Right lung (tissue), 10 donors: ENCODE measurements at places on chromosomes 7 and 10.

- DNase-seq = no peak
Measured at GRCh38 chr10:30207485-30208052, 141.5 kb downstream of the MTPAP start.

- no peak for DNase-seq
Measured at GRCh38 chr10:63436225-63436624, 29.6 kb downstream of the JMJD1C start.

GRCh38 chr7:131865911-131866310 is 309.5 kb upstream of the PODXL start:
- DNase-seq = no peak

DNA sequence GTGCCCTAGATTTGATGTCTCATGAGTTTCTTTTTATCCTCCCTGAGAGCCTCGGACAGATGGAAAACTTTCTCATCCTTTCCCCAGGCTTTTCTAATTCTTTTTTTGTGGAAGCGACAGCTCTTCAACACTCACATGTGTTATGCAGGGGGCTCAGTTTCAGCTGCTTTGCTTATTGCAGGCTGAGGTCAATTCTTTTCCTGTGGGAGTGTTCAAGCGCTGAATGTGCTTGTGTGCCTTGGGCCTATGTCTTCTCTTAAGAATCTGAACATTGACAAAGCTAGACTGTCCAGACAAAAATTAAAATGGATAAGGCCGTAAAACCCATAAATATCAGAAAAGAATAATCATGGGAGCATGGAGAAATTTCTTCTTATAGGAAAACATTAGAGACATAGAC is 125.2 kb upstream of the STEAP4 start:
- DNase-seq = no peak

DNA sequence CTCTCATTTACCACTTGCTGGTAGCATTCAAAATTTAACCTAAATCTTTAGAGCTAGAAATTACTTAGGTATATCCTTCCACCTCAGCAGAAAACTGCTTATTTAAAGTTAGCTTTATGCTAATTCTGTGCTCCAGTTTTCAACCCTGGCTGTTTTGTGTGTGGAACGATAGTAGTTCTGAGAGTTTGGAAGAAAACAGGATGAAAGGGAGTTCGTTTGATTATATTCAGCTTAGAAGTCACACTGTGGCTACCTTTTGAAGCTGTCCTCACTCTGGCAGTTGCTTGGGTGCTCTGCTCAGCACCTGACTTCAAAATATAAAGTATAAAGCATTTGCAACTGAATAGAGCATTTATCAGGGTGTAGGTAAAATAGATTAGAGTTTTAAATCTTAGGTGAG is 2.6 kb upstream of the ASCC1 start:
- no peak for DNase-seq

GRCh38 chr10:97072851-97073665 is 112.7 kb downstream of the SLIT1 start:
- DNase-seq = peak; percentile 74

DNA sequence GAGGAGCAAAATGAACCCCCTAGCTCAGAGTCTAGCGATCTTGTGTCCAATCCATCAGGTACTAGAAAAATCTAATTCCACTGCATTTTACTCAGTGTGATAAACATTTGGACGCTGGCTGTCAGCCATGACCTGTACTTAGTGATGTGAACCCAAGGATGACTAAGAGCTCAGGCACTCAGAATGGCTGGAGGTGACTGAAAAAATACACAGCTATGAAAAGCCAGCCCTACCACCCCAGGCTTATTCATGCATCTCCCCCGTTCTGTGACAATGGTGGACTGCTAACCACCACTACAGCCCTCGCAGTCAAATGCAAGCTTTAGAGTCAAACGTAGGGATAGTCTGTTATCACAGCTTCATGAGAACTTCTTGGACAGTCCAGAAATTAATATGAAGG is 14.9 kb downstream of the AFAP1L2 start:
- DNase-seq = no peak

- no peak for DNase-seq
Measured at GRCh38 chr7:102991540-102992214, 78.9 kb downstream of the LRRC17 start.

- no peak for DNase-seq
Measured at GRCh38 chr10:127971963-127972615, 65.2 kb downstream of the PTPRE start.

DNA sequence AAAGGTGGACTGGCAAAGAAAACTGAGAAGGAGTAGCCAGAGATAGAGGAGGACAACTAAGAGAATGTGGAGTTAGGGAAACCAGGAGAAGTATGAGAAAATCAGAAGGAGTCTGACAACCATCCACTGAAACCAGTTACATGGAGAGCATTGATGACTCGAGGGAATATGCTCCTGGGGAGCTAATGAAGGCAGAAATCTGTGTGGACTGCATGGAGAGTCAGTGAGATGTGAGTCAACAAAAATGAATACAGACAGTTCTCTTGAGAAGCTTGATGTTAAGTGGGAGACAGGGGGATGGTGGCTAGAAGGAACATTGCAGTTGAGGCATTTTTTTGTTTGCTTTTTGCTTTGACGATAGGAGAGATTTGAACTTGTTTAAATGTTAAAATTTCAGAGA is 34.3 kb upstream of the ZNF32 start:
- DNase-seq = no peak

DNA sequence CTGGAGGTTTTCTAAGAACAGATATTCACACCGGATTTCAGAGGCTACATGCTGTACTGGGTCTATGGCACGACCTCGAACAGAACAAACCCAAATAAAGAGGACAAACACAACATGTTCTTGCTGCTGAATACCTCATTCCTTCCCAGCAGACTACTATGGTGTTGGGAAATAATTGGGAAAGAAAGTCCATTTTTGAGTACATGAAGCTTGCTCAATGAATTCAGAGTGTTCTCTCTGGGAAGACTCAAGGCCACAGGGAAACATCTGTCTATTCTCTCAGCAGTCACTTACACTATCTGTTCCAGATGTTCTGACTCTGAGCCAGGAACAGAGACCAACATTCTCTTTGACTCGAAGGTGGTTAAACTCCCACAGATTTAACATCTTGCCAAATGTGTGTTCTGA is 30.9 kb downstream of the LAMB1 start:
- peak; percentile 74 for DNase-seq

DNA sequence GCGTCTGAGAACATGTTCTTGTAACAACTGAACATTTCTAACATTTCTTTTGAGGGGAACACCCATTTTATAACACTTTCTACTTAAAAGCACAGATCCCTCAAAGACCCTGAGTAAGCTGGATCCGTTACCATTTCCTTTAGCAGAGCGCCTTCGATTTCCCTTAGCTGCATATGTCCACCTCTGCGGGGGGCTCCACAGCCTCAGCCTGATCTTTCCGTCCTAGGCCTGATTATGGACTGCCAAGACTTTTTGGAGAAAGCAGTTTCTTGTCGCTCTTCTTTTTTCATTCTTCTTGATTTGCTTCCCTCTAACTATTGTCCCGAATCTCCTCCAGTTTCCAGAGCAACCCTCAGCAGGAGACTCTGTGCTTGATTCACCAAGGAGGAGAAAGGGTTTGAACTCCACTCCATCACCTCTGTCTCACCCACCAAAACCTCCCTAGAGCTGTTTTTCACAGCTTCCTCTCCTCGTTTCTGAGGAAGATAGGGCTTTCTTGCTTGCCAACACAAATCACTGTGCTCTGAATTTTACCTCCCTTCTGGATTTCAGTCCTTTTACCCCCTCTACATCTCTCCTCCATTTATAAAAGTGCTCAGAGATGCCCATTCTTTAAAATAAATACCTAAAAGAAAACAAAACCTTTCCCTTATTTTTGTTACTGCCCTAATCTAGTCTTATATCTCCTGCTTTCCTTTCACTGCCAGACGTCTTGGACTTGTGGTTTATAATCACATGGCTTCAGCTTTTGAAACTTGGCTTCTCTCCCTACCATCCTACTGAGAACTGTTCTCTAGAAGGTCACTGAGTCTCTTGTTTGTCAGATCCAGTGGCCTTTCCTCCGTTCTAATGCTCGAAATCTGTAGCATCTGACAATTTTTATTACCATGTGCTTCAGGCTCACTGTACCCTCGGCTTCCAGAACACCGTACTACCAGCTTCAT is 30.5 kb upstream of the ZRANB1 start:
- DNase-seq = no peak

- DNase-seq = peak; percentile 42
Measured at GRCh38 chr7:92834507-92835260, 1.7 kb downstream of the CDK6 start.

- no peak for DNase-seq
Measured at GRCh38 chr7:134212576-134213546, 85.7 kb downstream of the LRGUK start.

DNA sequence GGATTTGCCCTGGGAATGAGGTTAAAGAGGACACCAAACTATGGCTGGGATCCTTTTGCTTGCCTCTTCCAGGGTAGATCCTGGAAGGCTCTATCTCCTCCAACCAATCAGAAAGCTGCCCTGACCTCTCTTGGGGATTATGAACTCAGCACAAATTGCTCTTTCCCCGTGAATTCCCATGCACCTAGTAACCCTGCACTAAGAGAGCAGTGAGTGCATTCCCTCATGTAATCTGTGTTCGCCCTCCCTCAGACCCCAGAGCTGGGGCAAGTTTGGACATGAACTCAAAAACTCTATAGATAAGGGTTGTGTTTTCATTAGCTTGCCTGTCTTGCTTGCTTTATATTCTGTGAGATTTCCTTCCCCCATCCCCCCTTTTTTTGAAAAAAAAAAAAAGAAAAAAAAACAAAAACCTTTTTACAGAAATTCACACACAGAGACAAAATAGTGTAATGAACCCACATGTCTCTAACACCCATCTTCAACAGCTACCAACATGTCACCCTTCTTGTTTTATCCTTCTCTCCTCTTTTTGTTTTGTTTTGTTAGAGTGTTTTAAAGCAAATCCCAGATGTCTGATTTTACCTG is 225.5 kb upstream of the TCF7L2 start:
- DNase-seq = no peak

DNA sequence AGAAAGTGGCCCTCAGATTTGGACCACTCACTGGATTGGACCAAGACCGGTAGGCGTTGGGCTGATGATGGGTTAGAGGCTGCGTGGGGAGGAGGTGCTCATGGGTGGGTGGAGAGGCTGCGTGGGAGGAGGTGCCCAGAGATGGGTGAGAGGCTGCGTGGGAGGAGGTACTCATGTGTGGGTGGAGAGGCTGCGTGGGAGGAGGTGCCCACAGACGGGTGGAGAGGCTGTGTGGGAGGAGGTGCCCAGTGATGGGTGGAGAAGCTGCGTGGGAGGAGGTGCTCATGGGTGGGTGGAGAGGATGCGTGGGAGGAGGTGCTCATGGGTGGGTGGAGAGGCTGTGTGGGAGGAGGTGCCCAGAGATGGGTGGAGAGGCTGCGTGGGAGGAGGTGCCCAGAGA is 346.3 kb downstream of the PAXIP1 start:
- no peak for DNase-seq

GRCh38 chr7:30905078-30906012 is 6.3 kb upstream of the AQP1 start:
- DNase-seq = no peak

GRCh38 chr7:15508258-15508657 is 53.6 kb downstream of the AGMO start:
- no peak for DNase-seq

DNA sequence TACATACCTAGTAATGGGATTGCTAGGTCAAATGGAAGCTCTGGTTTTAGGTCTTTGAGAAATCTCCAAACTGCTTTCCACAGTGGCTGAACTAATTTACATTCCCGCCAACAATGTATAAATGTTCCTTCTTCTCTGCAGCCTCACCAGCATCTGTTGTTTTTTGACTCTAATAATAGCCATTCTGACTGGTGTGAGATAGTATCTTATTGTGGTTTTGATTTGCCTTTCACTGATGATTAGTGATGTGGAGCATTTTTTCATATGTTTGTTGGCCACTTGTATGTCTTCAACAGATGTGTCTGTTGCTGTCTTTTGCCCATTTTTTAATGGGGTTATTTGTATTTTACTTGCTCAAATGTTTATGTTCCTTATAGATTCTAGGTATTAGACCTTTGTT is 675.5 kb downstream of the SUGCT start:
- no peak for DNase-seq

GRCh38 chr10:992467-992866 is 4.2 kb downstream of the GTPBP4 start:
- no peak for DNase-seq

DNA sequence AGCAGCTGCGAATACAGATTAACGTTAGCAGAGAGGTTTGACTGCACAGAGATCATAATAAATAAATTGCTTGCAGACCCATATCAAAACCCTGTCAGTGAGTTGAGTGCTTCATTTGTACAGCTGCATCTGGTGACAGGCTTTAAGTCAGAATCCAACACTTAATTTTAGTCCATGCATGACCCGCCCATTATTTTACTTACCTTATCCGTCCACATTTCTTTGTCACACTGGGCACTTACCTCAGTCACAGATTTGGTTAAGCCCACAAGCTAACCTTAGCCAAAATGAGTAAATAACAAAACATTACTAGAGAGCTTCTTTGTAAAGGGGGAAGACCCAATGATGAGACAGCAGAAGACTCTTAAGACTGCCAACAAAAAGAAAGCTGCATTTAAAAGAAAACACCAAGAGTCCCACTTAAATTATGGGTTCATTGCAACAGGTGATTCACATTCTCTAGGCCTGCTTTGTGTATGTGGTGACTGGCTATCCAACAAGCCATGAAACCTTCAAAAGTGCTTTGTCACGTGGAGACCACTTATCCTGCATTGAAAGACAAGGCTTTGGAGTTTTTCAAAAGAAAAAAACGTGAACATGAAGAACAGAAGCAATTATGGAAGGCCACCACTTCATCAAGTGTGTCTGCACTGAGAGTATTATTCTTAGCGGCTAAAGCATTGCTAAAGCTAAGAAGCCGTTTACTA is 32.2 kb downstream of the PHTF2 start:
- DNase-seq = no peak

GRCh38 chr7:102055181-102055976 is 231.3 kb upstream of the SH2B2 start:
- DNase-seq = no peak

DNA sequence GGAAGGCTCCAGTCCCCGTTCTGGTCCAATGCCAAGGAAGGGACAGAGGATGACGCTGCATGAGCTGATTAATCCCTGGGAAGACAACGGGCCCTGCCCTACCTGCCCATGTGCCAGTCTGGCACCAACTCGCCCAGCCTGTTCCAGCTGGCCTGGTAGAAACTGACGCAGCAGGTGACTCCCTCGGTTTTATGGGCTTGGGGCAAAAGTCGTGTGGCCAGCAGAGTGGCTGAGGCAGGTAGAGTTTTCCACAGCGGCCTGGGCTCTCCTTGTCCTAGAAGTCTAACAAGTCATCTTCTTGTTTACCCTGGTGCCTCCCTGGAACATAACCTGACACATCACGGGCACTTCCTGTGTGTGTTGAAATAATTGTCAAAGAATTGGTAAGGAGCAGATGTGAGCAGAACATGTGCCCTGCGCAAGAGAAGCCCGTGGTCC is 20.4 kb upstream of the LMTK2 start:
- DNase-seq = no peak
